ENCODE measurements at places on chromosomes 13 and 19. TPM values are rescaled to one million over a fixed set of nuclear protein-coding genes. Genes with fewer than 3 reads are reported as not detected.
A peak's percentile ranks its signal among the peaks of the same experiment; 100 is the strongest.

DNA sequence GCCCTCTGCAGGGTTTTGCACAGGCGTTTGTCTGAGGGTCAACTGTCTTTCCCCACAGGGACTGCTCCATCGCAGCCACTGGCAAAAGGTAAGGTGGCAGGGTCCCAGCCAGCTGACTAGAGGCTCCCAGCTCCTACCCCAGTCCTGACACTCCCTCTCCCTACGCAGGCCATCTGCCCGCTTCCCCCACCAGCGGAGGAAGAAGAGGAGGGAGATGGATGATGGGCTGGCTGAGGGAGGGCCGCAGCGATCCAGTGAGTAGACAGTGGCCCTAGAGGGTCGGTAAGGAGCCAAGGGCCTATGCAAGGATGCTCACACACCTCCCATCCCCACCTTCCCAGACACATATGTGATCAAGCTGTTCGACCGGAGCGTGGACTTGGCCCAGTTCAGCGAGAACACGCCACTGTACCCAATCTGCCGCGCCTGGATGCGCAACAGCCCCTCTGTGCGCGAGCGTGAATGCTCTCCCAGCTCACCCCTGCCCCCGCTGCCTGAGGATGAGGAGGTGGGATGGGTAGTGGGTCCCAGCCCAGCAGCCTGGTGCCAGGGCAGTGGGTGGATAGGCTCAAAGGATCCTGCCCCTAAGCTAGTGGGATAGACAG, 4.0 kb downstream of the HSPB6 start:
- no peaks in the 10 kb centered on the region for H3K27me3 ChIP-seq
- peaks cover 15% of the 10 kb centered on the region for H3K36me3 ChIP-seq
- no peak overlapping the region for H3K4me3 ChIP-seq
- H3K4me1 ChIP-seq: peaks cover 42% of the 10 kb centered on the region
- H3K27ac ChIP-seq: no peak overlapping the region

- H3K27me3 ChIP-seq: no peaks in the 10 kb centered on the region
- no peak overlapping the region for H3K27ac ChIP-seq
- H3K36me3 ChIP-seq: no peaks in the 10 kb centered on the region
- DNase-seq: no peak
- H3K4me1 ChIP-seq: no peaks in the 10 kb centered on the region
Measured at GRCh38 chr13:19185086-19185864, 3.7 kb upstream of the TUBA3C start.

DNA sequence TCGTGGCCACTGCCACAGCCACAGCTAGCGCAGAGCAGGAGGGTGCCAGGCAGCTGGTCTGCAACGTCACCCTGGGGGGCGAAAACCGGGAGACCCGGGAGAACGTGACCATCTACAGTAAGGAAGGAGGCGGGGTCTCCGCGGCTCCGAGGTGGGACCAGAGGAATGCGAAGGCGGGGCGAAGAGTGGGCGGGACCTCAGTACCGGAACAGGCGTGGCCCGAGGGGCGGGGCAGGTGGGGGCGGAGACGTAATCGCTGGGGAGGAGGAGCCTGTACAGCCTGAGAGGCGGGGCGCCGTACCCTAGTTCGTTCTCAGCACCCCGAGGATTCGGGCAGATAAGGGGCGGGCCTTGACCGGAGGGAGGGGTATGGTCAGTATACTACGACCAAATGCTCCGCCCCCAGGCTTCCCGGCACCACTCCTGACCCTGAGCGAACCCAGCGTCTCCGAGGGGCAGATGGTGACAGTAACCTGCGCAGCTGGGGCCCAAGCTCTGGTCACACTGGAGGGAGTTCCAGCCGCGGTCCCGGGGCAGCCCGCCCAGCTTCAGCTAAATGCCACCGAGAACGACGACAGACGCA, 2.5 kb downstream of the ICAM5 start:
- peaks cover 81% of the 10 kb centered on the region for H3K4me1 ChIP-seq
- H3K4me3 ChIP-seq: peak overlapping the region; percentile 73
- H3K27me3 ChIP-seq: peaks cover 77% of the 10 kb centered on the region
- DNase-seq: peak; percentile 81

DNA sequence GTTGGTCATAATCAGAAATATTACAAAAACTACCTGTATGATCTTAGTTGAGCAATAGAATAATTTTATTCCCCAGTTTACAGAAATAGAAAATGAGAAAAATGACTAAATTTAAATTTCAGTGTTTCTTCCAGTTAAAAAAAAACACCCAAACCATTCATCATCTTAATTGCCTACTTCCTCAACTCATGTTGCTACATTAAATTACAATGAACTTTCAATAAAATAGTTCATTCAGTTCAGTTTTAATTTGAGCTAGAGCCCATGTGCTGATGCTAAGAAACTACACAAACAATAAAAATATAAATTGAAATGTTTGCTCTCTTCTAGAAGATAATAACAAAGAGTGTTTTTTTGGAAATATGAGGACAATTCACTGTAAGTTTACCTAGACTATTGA, 820.4 kb downstream of the SLITRK6 start:
- DNase-seq: no peak
- H3K4me1 ChIP-seq: no peaks in the 10 kb centered on the region
- H3K27me3 ChIP-seq: no peaks in the 10 kb centered on the region

DNA sequence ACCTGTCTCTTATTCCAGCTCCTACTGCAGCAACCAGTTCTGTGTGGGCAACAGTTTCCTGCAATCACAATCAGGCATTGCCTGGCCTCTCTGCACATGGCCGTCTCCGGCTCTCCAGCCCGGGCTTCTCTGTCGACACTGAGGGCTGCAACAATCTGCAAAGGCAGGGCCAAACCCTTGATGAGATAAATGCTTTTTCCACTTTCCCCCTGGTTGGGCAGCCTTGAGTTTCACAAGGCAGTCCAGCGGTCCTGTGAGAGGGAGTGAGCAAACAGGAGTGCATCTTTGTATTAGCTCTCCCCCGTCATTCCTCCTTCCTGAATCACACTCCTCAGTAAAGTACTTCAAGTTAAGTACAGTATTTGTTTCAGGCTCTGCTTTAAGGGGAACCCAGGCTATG, 40.7 kb upstream of the VWA8 start:
- DNase-seq: no peak
- no peak overlapping the region for H3K27ac ChIP-seq
- H3K36me3 ChIP-seq: no peaks in the 10 kb centered on the region
- peaks cover 16% of the 10 kb centered on the region for H3K27me3 ChIP-seq

NKPD1 gene
- 0.24 TPM for total RNA-seq

- H3K4me3 ChIP-seq: no peak overlapping the region
- DNase-seq: no peak
- peaks cover 8% of the 10 kb centered on the region for H3K4me1 ChIP-seq
- no peaks in the 10 kb centered on the region for H3K36me3 ChIP-seq
- no peak overlapping the region for H3K27ac ChIP-seq
Measured at GRCh38 chr19:54875506-54875905, 1.5 kb downstream of the FCAR start.

- no peaks in the 10 kb centered on the region for H3K36me3 ChIP-seq
- DNase-seq: no peak
- H3K4me1 ChIP-seq: peaks cover 7% of the 10 kb centered on the region
- H3K27ac ChIP-seq: no peak overlapping the region
- no peak overlapping the region for H3K4me3 ChIP-seq
- H3K27me3 ChIP-seq: peaks cover 4% of the 10 kb centered on the region
Measured at GRCh38 chr13:33186861-33187291, 98.7 kb downstream of the STARD13 start.

DNA sequence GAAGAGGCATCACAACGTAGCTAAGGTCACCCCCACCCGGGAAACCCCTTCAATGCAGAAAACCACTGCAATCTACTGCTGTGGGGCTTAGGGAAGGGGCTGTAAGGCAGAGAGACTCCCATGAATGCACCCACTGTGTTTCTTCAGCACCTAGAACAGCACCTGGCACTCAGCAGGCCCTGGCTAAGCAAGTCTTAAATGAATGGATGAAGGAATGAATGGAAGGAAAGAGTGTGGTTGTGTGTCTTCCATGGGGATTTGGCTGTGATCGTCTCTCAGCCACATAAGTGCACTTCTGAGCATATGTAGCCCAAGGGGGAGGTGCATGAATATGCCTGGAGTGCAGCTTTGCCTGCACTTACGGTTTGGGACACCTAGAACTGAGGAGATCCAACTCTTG, 2.9 kb downstream of the CCDC159 start:
- H3K36me3 ChIP-seq: peaks cover 7% of the 10 kb centered on the region
- no peak overlapping the region for H3K4me3 ChIP-seq
- DNase-seq: no peak
- H3K4me1 ChIP-seq: peaks cover 26% of the 10 kb centered on the region
- no peak overlapping the region for H3K27ac ChIP-seq
- no peaks in the 10 kb centered on the region for H3K27me3 ChIP-seq

- peaks cover 16% of the 10 kb centered on the region for H3K4me1 ChIP-seq
- no peaks in the 10 kb centered on the region for H3K27me3 ChIP-seq
- H3K27ac ChIP-seq: peak overlapping the region; percentile 93
- peaks cover 80% of the 10 kb centered on the region for H3K36me3 ChIP-seq
Measured at GRCh38 chr19:52297601-52298364, 814 bp downstream of the ZNF480 start.

PRRG2 gene
- 1.5 TPM for total RNA-seq

ZNF480 gene
- total RNA-seq: 15.7 TPM

DNA sequence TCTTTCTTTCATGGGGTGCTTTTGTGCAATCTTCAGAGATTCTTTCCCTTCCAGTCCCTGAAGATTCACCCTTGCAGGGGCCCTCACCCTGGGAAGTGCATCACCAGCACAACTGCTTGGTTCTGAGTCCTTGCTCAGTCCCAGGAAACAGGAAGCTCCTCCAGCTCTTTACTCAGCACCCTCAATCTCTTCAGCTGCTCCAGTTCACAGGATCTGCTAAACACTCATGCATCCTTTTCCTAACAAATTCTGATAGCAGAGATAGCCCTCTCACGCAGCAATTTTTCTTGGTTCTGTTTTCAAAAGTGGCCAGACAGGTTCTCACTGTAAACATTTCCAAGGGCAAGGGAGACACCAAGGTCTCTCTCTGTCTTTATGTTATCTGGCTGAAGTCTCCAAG, 823.1 kb downstream of the LIG4 start:
- no peaks in the 10 kb centered on the region for H3K4me1 ChIP-seq
- no peaks in the 10 kb centered on the region for H3K27me3 ChIP-seq
- no peak overlapping the region for H3K4me3 ChIP-seq
- H3K27ac ChIP-seq: no peak overlapping the region

PIN1 gene
- total RNA-seq: 114 TPM

GRCh38 chr19:41192574-41193429, at the start of gene CYP2S1:
Gene CYP2S1 (plus strand): TSS chr19:41193219. CDS start chr19:41193265, 46 bp downstream.
- peak; percentile 29 for DNase-seq
- H3K36me3 ChIP-seq: no peaks in the 10 kb centered on the region
- peak within 1 kb of the TSS; percentile 40 for H3K4me3 ChIP-seq
- H3K27me3 ChIP-seq: peaks cover 40% of the 10 kb centered on the region
- no peak within 1 kb of the TSS for H3K27ac ChIP-seq

GRCh38 chr13:114012921-114013320, 39.0 kb upstream of the C13orf46 start:
- no peak overlapping the region for H3K27ac ChIP-seq
- H3K4me3 ChIP-seq: no peak overlapping the region
- peaks cover 20% of the 10 kb centered on the region for H3K36me3 ChIP-seq
- peaks cover 7% of the 10 kb centered on the region for H3K4me1 ChIP-seq

FXYD1 gene
- 1.4 TPM for total RNA-seq

DNA sequence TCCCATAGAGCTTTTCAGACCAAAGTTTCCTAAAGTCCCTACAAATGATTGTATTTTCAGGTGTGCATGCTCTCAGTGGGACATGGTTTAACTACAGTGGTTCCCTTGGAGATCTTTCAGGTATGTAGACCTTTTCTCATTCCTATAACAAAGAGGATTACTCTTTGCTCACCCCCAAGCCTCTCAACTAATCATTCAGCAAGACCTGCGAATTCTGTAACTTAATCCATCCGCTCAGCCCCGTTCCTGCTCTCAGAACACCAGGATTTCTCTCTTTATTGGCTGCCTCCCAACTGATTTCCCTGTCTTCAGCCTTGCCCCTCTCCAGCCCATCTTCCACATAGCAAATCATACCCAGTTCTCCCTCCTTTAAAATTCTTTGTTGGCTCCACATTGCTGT, 253.6 kb downstream of the MTUS2 start:
- no peaks in the 10 kb centered on the region for H3K27me3 ChIP-seq
- no peak overlapping the region for H3K27ac ChIP-seq
- DNase-seq: no peak
- H3K4me3 ChIP-seq: no peak overlapping the region
- H3K4me1 ChIP-seq: no peaks in the 10 kb centered on the region

GRCh38 chr13:113881614-113882266, 17.9 kb upstream of the GAS6 start:
- H3K4me1 ChIP-seq: peaks cover 24% of the 10 kb centered on the region
- H3K36me3 ChIP-seq: no peaks in the 10 kb centered on the region

GRCh38 chr19:31214086-31214485, 135.2 kb downstream of the TSHZ3 start:
- peaks cover 24% of the 10 kb centered on the region for H3K36me3 ChIP-seq
- DNase-seq: peak; percentile 96
- peaks cover 2% of the 10 kb centered on the region for H3K27me3 ChIP-seq
- H3K27ac ChIP-seq: peak overlapping the region; percentile 97
- H3K4me1 ChIP-seq: peaks cover 25% of the 10 kb centered on the region

- no peak for DNase-seq
- H3K4me3 ChIP-seq: no peak overlapping the region
- peaks cover 27% of the 10 kb centered on the region for H3K27me3 ChIP-seq
- no peaks in the 10 kb centered on the region for H3K36me3 ChIP-seq
Measured at GRCh38 chr19:46201454-46202310, 27.9 kb upstream of the IGFL1 start.

DNA sequence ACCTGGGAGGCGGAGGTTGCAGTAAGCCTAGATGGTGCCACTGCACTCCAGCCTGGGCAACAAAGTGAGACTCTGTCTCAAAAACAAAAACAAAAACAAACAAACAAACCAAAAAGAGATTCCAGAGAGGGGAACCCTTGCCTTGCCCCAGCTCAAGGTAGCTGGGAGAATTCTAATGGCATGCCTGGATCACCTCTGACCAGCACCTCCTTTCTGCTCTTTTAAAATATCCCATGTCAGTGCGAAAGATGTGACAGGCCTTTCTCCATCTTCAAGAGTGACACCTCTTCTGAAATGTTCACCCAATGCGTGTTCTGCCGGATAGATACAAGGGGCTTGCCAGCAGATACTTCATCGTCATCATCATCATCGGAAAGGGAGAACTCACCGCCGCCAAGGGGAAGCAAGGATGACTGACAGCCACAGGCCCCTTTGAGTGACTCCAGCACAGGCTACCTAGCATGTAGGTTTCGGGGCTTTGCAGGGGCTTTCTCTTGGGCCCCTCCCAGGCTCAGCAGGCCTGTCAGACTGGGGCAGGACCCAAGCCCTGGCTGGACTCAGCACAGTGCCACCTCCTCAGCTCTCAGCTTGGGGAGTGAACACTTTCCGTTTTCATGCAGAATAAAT, 18.9 kb upstream of the LRP3 start:
- H3K4me1 ChIP-seq: peaks cover 36% of the 10 kb centered on the region
- peak overlapping the region; percentile 95 for H3K4me3 ChIP-seq
- peaks cover 6% of the 10 kb centered on the region for H3K27me3 ChIP-seq
- DNase-seq: no peak
- no peak overlapping the region for H3K27ac ChIP-seq

MISP3 gene
- 1.0 TPM for total RNA-seq

GRCh38 chr13:97256343-97256783, 34.2 kb downstream of the MBNL2 start:
- H3K27ac ChIP-seq: no peak overlapping the region
- H3K4me1 ChIP-seq: peaks cover 41% of the 10 kb centered on the region
- no peaks in the 10 kb centered on the region for H3K27me3 ChIP-seq
- no peak overlapping the region for H3K4me3 ChIP-seq
- no peak for DNase-seq
- H3K36me3 ChIP-seq: no peaks in the 10 kb centered on the region

NTN5 gene
- total RNA-seq: 0.55 TPM

All from activated CD8-positive, alpha-beta T cell treated with anti-CD3 and anti-CD28 coated beads, Interleukin-2, amount 10 ng/mL, durations not matched to agents 7 days and 5 days (primary cell).